ENCODE measurements at places on chromosomes 5 and 9.

- peak; percentile 42 for DNase-seq
Observed at GRCh38 chr9:133125941-133126696, 5.1 kb upstream of the RALGDS start.

- no peak for DNase-seq
Observed at GRCh38 chr5:107169867-107170266, 500.9 kb downstream of the EFNA5 start.

- no peak for DNase-seq
Observed at GRCh38 chr5:35815089-35815936, 41.4 kb upstream of the IL7R start.

GRCh38 chr5:16076657-16077056, 102.9 kb downstream of the MARCHF11 start:
- DNase-seq: no peak

DNA sequence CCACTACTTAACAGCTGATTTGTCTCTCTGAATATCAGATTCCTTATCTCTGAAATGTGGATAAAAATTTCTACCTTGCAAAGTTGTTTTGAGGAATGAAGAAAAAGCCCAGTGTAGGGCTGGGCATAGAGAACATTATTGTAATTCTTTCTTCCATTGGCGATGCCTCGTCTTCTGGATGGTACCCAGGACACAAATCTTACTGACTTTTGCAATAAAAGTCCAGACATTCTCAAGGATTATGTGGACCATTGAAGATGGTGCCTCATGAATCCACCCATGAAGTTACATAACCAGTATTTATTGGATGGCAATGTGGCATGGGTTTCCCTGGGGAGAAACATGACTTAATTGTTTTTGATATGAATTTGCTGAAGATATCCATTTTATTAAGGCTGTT, 33.1 kb downstream of the NNT start:
- DNase-seq: no peak

DNA sequence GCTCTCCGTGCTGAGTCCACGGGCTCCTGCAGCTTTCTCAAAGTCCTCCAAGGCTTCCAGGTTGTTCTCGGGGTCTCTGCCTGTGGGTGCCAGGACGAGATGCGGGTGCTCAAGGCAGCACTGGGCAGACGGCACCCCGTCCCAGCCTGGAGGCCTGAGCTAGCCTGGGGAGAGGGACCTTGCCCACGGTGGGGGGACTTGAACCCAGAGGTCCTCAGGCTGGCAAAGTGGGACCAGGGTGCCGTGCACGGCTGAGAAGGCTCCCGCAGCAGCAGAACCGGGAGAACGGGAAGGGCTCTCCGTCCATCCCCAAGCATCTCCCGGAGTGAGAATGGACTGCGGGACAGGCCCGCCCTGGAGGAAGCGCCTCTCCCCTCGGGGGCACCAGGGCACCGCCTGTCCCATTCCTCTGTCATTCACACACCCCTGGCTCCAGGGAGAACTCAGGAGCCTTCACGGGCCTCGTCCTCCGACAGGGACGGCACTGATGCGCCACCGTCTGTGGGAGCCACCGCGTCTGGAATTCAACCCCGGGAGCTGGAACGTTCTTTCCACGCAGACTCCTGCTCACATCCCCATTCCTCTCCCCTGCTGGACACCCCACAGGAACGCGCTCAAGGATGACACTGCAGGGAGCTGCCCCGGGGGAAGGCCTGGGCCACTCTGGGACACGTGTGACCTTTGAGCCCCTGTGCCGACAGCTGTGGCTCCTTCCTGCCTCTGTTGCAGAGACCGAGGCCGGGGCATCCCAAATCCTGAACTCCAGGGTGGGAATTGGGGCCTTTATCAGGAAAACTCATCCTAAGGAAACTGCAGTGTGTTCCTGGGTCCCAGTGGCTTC, 16.3 kb upstream of the OBP2B start:
- DNase-seq: no peak

DNA sequence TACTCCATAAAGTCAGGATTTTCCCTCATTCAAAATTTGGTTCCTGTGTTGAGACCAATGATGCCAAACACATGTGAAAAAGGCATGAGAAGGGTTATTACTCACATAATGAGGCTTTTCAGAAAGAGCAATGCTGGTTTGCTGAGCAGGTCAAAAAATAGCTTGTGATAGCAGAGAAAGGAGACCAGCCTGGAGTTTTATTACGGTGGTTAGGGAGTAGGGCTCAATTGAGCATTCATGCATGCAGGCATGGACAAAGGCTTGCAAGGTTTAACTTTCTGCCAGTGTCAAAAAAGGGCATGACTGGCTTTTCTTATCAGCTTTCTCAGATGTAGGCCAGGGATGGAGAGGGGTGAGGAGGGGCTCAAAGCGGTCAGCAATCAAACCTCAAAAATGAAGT, 628.3 kb downstream of the DNAH5 start:
- no peak for DNase-seq
